Activated B cell treated with CpG ODN at 0.5 μM for 24 hours (primary cell): ENCODE measurements at places on chromosomes 5 and 9. TPM values are rescaled to one million over a fixed set of nuclear protein-coding genes. Genes with fewer than 3 reads are reported as not detected.
A peak's percentile ranks its signal among the peaks of the same experiment; 100 is the strongest.

The GABRP gene
- not detected in 2 replicates for total RNA-seq

DNA sequence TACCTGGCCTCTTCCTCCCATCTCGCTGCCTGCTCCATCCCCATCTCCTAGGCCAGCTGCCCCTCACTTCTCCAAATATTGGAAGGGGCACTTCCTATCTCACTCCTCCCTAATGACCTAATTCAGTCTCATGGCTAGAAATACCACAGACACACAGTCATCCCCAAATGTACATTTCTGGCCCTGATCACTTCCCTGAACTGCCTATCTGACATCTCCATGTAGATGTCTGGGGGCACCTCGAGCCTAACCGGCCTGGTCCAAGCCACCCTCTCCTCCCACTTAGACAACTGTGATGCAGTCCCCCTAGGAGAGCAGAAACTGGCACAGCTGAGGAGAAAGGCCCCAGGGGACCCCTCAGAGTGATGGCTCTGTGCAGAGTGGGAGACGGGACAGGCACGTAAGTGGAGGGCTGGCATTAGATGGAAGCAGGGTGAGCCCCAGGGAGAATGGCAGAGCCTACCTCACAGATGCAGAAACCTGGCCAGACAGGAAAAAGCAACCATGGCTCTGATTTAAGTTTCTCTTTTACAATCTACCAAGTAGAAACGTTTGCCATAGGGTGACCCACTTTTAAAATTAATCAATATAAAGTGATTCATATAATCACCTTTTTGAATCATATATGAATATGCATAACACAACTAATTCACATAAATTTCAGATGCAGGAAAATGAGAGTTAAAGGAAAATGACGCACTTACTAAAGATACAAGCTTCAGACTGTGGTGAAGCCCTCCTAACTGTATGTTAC, 22.1 kb downstream of the CAMSAP1 start:
- DNase-seq: no peak
- no peak overlapping the region for H3K4me3 ChIP-seq
- H3K36me3 ChIP-seq: peaks cover 15% of the 10 kb centered on the region
- H3K4me1 ChIP-seq: peaks cover 43% of the 10 kb centered on the region
- no peaks in the 10 kb centered on the region for H3K27me3 ChIP-seq

DNA sequence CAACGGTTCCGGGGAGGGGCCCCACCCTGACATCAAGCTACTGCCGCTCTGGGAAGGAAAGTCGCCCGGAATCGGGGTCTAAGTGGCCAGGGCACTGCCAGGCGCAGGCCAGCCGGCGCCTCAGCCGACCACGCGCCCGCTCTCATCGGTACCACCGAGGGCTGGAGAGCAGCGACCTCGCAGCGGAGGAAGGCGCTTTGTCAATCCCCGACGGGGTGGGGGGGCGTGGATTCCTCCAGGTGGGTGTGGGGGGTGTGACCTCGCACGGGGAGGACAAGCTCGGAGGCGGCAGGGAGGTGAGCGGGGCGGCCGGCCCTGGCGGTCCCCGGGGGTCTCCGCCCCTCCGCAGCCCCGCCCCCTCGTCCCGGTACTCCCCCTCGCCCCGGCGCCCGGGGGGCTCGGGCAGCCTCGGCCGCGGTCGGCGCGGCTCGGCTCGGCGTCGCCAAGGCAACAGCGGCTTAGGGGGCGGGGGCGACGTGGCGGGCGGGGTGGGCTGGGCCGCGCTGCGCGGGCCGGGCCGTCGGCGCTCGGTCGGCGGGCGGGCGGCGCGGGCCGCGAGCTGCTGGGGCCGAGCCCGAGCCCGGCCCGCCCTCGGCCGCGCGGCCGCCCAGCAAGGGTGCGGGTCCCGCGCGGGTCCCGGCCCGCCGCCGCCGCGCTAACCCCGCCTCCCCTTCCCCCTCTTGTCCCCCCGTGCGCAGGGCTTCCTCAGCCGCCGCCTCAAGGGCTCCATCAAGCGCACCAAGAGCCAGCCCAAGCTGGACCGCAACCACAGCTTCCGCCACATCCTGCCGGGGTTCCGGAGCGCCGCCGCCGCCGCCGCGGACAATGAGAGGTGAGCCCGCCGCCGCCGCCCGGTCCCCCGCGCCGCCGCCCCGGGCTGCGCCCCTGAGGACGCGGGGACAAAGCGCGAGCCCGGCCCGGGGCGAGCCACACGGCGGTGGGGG, 47.5 kb downstream of the DAB2IP start:
- no peaks in the 10 kb centered on the region for H3K36me3 ChIP-seq
- H3K27me3 ChIP-seq: peaks cover 23% of the 10 kb centered on the region
- peaks cover 26% of the 10 kb centered on the region for H3K4me1 ChIP-seq
- DNase-seq: peak; percentile 48
- H3K27ac ChIP-seq: no peak overlapping the region

- no peak overlapping the region for H3K27ac ChIP-seq
- no peak overlapping the region for H3K4me3 ChIP-seq
- DNase-seq: no peak
- no peaks in the 10 kb centered on the region for H3K4me1 ChIP-seq
Observed at GRCh38 chr5:38426490-38426889, 130.0 kb downstream of the LIFR start.

DNA sequence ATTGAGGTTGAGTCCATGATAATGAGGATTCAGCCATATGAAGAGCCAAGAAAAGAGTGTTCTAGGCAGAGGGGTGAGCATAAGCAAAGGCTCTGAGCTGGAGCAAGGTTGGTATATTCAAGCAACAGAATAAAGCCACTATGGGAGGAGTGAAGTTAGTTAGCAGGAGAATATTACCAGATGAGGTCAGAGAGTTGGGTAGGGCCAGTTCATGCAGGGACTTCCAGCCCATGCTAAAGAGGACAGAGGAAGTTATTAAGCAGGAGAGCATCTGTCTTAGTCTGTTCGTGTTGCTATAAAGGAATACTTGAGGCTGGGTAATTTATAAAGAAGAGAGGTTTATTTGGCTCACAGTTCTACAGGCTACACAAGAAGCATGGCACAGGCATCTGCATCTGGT, 57.1 kb upstream of the ATG10 start:
- H3K36me3 ChIP-seq: no peaks in the 10 kb centered on the region
- no peak overlapping the region for H3K4me3 ChIP-seq
- no peak overlapping the region for H3K27ac ChIP-seq
- DNase-seq: no peak
- H3K27me3 ChIP-seq: peaks cover 3% of the 10 kb centered on the region

DNA sequence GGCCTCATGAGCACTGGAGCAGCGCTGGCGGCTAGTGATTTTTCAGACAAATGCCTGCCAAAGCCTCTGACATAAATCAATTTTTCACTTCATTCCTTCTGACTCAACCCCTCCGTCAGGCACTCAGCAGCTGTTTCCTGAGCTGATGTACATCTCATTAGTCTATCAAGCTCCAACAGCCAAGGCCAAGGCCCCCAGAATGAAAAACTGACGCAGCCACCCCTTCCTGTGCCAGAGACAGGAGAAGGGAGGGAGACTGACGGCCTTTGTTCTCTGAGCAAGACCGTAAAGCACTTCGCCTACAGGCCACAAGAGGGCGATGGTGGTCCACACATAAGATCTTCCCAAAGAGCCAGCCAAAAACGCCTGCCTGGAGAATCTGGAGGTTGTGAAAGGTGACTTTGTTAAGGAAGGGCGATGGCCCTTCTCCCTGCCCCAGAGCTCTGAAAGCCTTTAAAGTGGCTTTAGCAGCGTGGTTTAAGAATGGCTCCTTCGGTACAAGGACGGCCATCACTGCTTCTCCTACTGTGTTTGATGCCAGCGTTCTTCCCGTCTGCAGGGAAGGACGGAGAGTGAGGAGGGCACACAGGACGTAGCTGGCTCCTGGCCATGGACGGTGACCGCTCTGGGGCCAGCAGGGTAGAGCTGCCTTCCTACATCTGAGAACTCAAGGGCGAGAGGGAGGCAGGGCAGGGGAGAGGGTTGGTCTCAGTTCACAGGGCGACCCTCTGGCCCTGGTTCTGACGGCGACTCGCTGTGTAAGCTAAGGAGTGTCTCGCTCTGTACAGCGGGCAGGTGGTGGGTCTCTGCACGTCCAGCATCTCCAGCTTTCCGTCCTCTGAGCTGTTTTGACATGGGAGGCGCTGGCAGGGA, 37.0 kb downstream of the ALG2 start:
- peak; percentile 76 for DNase-seq
- H3K27ac ChIP-seq: peak overlapping the region; percentile 95
- peaks cover 98% of the 10 kb centered on the region for H3K4me1 ChIP-seq
- peaks cover 2% of the 10 kb centered on the region for H3K36me3 ChIP-seq

DNA sequence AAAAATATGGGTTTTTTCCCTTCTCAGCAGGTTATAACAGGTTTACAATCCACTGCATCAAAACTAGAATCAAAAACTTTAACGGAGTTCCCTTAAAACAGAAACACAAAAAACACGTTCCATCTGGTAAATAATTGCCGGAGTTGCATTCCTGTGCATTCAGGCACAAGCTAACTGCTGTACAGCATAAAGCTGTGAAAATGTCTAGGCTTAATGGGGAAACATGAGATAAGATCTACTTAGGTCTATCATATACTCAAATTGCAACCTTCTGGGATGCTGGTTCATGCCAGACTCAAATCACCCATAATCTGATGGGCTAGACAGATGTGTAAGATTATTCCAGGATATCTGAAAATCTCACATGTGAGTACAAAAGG, 265.3 kb downstream of the DOCK8 start:
- no peaks in the 10 kb centered on the region for H3K27me3 ChIP-seq
- H3K27ac ChIP-seq: no peak overlapping the region
- H3K4me1 ChIP-seq: no peaks in the 10 kb centered on the region
- no peak overlapping the region for H3K4me3 ChIP-seq
- no peak for DNase-seq
